ENCODE measurements at places on chromosomes 2 and 18. TPM values are rescaled to one million over a fixed set of nuclear protein-coding genes. Genes with fewer than 3 reads are reported as not detected.

DNA sequence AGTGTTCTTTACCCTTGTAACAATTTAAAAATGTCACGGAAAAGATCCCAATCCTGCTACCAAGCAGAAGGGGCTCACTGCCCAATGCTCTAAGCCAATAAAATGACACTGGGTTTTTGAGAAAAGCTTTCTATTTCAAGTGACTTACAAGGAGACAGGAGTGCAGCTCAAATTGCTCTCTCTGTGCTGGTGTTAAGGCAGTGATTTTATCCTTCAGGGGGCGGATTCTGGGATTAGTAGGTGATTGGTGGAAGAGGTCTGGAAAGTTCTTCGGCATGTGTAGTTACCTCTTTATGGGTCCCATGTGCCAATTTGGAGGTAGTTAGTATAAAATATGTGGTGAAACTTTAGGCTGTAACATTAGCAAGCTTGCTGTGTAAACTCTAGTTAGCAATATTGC is 27.4 kb upstream of the MCM6 start:
- DNase-seq: no peak

STARD7 gene
- 85.0 TPM for total RNA-seq

CCDC85A gene
- 4.0 TPM for total RNA-seq

DNA sequence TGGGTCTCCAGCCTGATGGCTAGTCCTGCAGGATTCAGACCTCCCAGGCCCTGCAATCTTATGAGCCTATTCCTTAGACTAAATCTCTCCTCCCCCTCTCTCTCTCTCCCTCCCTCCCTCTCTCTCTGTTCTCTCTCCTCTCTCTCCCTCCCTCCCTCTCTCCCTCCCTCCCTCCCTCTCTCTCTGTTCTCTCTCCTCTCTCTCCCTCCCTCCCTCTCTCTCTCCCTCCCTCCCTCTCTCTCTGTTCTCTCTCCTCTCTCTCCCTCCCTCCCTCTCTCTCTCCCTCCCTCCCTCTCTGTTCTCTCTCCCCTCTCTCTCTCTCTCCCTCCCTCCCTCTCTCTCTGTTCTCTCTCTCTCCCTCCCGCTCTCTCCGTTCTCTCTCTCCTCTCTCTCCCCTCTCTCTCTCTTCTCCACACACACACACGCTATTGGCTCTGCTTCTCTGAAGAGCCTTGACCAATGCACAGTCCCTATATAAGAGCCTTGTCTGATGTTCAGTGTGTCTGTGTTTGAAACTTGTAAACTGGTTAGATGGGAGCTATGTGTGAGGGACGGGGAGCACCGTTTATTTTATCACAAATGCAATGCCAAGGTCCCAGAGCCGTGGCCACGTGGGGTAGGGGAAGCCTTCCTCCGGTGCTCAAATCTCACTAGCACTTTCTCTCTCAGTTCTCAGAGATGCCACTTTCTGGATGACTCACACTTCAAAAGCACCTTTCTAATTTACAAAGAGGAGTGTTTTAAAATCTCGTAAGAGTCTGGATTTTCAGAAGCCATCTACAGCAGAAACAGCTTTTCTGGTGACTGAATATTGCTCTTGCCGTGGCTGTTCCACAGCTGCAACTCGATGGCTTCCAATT is 9.4 kb upstream of the PRLH start:
- no peak for DNase-seq

- DNase-seq: no peak
Observed at GRCh38 chr2:112889976-112890375, 21.0 kb upstream of the IL37 start.

GRCh38 chr2:106858810-106859209 is 27.2 kb downstream of the ST6GAL2 start:
- DNase-seq: no peak

HOXD12 gene
- total RNA-seq: not detected

- no peak for DNase-seq
Observed at GRCh38 chr2:17830053-17831034, 14.1 kb downstream of the MSGN1 start.

ABCB6 gene
- 18.2 TPM for total RNA-seq

GRCh38 chr2:160742667-160743066 is 249.1 kb upstream of the RBMS1 start:
- no peak for DNase-seq

RNF152 gene
- 5.3 TPM for total RNA-seq

- DNase-seq: no peak
Observed at GRCh38 chr2:226064932-226065570, 665.5 kb downstream of the NYAP2 start.

- DNase-seq: no peak
Observed at GRCh38 chr2:216761133-216761532, 65.8 kb upstream of the IGFBP5 start.

- no peak for DNase-seq
Observed at GRCh38 chr2:134334542-134335353, 80.9 kb downstream of the MGAT5 start.

MATN3 gene
- 1.3 TPM for total RNA-seq

VWA3B gene
- total RNA-seq: not detected

DNA sequence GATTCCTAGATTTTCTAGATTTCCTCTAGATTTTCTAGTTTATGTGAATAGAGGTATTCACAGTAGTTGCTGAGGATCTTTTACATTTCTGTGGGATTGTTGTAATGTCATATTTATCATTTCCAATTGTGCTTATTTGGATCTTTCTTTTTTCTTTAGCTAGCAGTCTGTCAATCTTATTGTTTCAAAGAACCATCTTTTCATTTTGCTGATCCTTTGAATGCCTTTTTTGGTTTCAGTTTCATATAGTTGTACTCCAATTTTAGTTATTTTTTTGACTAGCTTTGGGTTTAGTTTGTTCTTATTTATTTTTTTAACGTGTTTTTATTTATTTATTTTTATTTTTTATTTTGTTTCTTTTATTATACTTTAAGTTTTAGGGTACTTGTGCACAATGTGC is 24.5 kb downstream of the CLIP4 start:
- DNase-seq: no peak

DNA sequence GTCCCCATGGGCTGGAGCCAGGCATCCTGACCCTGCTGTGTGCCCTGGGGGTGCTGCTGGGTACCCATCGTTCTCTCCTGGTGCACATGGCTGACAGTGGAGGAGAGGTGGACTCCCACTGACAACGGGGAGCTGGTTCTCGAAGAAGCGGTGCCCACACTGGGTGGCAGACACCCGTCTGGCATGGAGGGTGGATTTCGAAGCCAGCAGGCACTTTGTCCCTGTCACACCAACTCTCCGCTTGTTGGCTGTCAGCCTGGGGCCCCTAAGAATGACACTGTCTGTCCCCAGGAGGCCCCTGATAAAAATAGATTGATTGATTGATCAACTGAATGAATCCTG is 55.4 kb downstream of the RTP5 start:
- no peak for DNase-seq

DNA sequence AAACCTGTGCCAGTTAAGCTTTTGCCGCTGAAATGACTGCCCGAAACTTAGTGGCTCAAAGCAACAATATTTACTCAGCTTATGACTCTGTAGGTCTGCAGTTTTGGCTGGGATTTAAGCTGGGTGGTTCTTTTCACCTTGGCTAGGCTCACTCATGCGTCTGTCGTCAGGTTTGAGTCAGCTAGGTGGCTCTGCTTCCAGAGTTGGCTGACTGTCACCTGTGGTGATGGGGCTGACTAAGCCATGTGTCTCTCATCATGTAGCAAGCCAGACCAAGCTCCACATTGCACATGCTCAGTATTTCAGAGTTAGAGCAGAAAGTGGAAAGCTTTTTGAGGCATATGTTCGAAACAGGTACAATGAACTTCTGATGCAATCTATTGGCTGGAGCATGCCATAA is 354.8 kb downstream of the MEIS1 start:
- no peak for DNase-seq

All from esophagus muscularis mucosa (tissue), 4 donors.